IPS-NIHi11 (cell line): ENCODE measurements at places on chromosomes 5 and 9.

GRCh38 chr5:109324931-109325330 lies 84.8 kb downstream of the PJA2 start:
- no peak for DNase-seq

GRCh38 chr5:91293131-91293530 lies 90.0 kb downstream of the ARRDC3 start:
- peak; percentile 67 for DNase-seq

DNA sequence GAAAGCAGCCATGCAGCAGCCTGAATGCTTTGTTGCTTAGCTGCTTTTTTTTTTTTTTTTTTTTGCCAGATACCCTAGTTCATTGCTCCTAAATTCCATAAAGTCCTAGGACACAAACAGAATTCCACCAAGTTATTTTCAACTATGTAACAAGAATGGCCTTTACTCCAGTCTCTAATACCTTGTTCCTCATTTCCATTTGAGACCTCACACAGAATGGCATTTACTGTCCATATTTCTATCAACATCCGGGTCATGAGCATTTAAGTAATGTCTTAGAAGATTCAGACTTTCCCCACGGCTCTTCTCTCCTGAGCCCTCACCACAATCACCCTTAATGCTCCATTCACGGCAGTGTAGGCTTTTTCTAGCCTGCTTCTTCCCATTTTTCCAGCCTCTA lies 31.7 kb upstream of the FBXW11 start:
- no peak for DNase-seq

DNA sequence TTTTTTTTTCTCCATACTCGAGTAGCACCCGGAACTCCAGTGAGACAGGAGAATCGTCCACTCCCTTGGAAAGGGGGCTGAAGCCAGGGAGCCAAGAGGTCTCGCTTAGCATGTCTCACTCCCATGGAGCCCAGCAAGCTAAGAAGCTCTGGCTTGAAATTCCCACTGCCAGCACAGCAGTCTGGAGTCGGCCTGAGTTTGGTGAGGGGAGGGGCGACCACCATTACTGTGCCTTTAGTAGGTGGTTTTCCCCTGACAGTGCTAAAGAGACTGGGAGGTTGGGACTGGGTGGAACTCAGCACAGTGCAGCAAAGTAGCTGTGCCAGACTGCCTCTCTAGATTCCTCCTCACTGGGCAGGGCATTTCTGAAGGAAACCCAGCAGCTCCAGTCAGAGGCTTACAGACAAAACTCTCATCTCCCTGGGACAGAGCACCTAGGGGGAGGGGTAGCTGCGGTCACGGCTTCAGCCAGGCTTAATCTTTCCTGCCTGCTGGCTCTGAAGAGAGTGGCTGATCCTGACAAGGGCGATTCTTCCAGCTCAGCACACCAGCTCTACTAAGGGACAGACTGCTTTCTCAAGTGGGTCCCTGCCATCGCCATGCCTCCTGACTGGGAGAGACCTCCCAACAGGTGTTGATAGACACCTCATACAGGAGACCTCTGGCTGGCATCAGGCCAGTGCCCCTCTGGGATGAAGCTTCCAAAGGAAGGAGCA lies 414.5 kb upstream of the ZNF608 start:
- no peak for DNase-seq

- peak; percentile 61 for DNase-seq
Measured at GRCh38 chr9:135908093-135908753, 877 bp upstream of the CAMSAP1 start.

DNA sequence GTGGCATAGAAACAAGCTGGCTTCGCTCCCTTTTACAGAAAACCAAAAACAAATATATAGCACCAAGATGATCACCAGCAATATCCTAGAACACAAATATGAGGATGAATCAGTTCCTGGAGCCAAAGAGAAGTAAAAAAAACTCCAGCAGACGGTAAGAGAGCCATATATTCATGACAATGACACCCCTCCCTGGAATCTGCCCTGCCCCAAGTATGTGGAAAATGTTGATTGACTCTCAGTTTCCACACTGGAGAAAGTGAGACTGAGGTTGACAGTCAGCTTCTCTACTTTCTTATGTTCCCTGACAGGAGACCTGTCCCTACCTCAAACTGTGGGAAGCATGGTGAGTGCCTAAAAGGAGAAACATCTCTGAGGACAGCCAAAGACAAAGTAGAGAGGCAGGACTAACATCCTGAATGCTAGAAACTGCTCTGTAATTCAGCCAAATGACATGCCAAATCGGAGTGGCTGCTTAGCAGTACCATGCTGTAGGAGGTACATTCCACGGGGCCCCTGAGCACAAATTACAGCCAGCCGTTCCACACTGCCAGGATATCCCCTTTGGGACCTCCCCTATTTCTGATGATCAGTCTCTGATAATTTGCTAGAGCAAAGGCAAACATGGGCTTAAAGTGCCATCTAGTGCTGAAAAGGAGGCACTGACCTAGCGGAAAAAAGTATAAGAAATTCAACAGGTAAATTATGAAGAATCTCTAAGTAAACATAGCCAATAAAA lies 424.0 kb upstream of the RGMB start:
- peak; percentile 19 for DNase-seq

- DNase-seq: peak; percentile 7
Measured at GRCh38 chr9:137147091-137147792, 8.3 kb downstream of the GRIN1 start.

- DNase-seq: no peak
Measured at GRCh38 chr9:35717132-35717870, 14.7 kb downstream of the TLN1 start.

DNA sequence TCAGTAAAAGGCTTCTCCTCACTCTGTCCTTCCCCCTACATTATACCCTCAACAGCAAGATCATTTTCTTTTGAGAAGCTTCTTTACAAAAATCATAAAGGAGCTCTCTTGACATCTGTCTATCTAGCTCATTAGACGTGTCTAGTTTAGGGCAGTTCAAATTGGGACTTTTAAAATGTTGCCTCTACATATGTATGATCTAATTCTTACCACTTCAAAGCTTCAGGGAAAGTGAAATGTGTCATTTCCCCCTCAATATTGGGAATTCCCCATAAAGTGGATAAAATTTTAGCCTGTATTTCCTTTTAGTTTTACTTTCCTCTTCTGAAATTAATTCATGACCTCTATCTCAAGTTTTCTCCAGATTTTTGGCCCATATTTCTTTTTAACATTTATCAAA lies 323.7 kb downstream of the ARRDC3 start:
- no peak for DNase-seq

DNA sequence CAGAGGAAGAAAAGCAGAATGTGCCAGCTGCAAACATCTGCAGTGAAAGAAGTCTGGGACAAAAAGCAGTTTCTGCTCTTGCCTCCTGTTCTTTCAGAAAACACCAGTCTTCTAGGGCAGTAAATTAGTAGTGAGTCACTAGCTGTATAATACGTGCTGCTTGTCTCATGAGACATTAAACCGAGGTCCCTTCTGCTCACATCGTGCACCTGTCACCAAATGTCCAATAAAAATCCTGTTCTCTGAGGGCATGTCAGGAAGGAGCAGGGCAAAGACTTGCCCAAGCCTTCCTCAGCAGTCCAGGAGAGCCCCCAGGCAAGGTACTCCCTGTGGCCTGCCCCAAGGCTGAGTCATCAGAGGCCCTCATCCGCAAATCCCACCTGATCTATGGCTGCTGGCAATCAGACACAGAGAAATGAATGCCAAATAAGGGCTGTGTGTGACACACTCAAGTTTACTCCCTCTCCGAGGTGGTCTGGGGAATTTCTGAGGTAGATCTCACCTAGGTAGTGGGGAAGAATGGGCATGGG lies 255.3 kb upstream of the SMARCA2 start:
- DNase-seq: peak; percentile 22
